ENCODE measurements at places on chromosomes 5 and 9. TPM values are rescaled to one million over a fixed set of nuclear protein-coding genes. Genes with fewer than 3 reads are reported as not detected.

DNA sequence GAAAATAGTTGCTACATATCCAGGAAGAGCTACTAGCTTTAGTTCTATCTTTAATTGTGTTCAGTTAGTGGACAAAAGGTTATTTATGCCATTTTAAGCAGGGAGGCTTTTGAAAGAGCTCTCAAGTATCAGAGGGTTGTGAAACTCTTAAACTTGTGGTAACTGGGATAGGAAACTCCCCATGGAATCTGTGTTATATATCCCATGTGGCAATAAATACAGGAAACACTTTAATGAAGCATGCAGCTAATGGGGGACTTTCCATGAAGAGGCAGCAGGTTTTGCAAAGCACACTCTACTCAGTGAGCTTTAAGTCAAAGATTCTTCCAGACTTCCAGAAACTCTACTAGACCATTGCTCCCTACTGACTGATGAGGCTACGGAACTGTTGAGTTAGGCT lies 805.0 kb upstream of the C9orf72 start:
- no peak for DNase-seq

Gene VCP
- 189 TPM for total RNA-seq

Gene TMEM252
- total RNA-seq = not detected

GRCh38 chr5:91499943-91500531 lies 116.9 kb upstream of the ARRDC3 start:
- no peak for DNase-seq

DNA sequence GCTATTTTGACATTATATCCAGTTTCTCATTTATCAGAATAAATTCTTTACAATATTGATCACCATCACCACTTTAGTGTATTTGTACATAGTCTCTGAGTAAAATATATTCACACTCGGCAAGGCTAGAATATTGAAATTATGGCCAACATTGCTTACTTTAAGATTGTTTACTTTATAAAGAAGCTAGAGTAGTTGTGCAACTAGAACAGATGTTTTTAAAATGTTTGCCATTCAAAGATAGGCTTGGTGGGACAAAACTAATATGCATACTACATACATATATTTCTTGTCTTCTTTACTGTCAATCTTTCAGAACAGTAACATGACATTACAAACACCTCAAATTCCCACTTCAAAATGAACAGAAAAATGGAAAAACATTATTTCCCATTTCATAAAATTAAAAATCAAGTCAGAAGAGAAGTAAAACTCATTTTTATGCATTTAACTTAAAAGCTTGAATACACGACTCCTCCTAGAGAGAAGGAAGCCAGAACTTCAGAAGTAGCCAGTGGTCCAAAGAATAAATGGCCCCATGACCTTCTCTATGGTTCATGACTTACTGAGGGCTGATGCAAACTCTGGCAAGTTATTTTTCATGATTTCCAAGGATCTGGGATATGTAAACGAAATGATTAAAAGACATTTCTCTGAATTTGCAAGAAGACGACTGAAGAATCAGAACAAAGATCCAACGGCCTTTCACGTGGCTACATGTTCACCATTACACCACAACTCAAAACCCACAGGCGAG lies 14.1 kb downstream of the MTX3 start:
- no peak for DNase-seq

DNA sequence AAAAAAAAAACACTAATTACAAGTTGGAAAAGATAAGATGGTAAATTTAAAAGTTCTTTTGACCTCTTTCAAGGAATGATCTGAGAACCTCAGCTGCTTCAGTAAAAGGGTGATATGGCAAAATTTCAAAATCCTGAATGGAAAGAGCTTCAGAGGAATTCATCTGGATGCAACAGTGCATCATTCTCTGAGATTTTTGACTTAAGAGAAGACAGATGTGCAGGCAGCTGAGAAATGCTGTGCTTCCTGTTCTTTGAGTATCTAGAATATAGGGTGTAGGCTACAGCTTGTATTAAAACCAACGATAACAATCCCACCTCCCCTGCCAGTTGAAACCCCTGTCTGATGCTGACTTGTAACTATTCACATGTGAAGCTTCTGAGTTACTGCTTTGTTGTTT lies 6.2 kb downstream of the FRMPD1 start:
- no peak for DNase-seq

Gene KIF20A
- 74.7 TPM for total RNA-seq

Gene PCDHGC4
- total RNA-seq = not detected

- no peak for DNase-seq
These were observed 5.7 kb downstream of the ASS1 start for GRCh38 chr9:130450344-130451003.

All from activated CD4-positive, alpha-beta T cell treated with anti-CD3 and anti-CD28 coated beads, Interleukin-2, amount 10 ng/mL, durations not matched to agents 7 days and 5 days (primary cell).